ENCODE measurements at places on chromosomes 2 and 18.

DNA sequence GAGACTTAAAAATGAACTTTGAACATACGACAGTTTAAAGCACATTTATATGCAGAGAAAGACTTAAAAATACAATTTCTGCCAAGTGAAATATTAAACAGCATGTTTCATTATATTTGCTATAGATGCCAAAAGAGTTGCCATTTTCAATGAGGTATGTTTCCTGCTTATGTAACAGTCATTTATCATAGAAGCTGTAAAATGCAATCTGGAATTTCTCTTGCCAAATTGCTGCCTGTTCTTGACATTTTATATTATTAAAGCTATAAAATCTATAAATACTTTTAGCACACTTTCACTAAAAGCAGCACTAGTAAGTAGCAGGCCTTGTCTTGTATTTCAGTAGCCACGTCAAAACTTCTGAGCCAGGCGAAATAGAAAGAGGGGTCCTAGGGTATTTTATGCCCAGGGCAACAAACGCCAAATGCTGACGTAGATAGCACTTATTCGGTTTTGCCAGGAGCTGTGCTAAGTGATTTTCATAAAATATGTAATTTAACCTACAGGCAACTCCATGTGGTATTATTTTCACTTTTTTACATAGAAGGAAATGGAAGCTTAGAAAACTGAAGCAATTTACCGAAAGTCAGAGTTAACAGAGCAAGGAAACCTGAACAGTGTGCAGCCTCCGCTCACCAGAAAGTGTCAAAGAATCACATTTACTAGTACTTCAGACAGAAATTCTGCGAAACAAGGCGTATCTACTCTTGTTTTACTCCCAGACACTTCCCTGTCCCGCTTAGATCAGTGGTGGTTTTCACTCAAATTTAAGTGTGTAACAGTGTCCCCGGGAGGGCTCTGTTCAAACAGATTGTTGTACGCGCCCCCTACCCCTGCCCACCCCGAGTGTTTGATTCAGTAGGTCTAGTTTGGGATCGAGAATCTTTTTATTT, 1.2 kb upstream of the CYP20A1 start:
- DNase-seq, result no peak

GRCh38 chr2:238101891-238102841, 2.0 kb downstream of the ESPNL start:
- no peak for DNase-seq

DNA sequence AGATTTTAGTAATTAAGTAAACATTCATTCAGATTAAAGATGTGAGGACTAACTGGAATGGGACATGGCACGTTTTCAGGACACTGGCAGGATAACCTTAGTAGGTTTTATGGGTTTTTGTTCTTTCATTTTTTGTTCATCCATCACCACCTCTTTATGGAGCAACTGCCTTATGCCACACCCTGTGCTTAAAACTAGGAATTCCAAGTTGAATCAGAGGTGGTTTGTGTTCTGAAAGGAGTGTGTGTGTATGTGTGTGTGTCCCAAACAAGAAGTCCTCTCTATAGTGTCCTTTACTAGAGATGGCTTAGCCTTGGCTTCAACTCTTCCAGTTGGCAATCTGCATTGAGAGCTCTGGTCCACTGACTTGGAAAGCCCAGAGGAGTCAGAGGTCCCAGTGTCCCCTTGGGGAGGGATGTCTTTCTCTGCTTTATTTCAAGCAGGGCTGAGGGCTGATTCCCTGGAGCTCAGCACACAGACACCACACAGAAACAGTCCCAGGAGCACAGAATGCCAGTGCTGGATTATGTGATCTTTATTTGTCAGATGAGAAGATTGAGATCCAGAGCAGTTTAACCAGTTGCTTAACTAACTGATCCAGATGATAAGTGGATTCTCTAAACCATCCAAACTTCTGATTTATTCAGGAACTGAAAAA, 25.2 kb downstream of the RHOB start:
- no peak for DNase-seq

DNA sequence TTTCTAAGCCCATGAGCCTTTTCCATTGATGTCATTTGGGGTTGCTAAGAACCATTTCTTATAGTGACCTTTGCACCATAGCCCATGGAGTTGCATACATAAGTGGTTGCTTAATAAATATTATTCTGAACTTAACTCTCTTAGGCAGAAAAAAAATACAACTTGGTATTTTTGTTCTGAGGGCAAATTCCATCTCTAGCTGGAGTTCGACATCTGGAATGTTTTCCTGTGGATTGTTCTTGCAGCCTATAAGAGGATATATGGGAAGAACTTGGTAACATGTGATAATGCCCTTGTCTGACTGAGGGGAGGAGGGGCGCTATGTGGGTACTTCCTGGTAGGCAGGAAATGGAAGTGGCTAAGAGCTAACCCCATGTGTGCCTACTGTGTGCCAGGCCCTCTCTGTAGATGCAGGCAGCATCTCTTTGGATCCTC, 20.7 kb downstream of the IGFBP2 start:
- DNase-seq, result no peak

DNA sequence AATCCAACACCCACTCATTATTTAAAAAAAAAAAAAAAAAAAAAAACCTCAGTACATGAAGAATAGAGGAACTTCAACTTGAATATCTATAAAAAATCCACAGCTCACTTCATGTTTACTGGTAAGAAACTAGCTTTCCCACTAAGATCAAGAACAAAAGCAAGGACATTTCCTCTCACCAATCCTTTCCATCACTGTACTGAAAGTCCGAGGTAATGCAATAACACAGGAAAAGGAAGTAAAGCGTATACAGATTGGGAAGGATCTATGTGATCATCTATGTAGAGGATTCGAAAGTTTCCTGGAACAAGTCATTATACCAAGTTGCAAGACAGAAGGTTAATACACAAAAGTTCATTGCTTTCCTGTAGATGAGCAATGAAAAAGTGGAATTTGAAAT, 63.2 kb downstream of the ROCK2 start:
- DNase-seq, result no peak

DNA sequence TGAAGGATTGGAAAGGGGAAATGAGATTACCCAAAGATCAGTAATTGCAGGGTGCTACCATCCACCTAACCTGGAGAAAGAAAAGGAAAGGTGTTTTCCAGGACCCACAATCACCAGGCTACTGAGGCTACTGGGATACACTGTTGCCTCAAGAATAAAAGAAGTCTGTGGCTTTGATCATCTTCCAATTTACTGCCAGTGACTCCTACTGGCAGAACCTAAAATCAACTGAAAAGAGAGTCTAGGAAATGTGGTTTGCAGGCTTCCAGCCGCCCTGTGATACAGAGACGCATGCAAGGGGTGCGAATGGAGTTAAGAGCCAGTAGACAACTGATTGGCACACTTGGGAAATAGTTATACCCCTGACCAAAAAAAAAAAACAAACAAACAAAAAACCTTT, 16.6 kb upstream of the TTL start:
- no peak for DNase-seq

DNA sequence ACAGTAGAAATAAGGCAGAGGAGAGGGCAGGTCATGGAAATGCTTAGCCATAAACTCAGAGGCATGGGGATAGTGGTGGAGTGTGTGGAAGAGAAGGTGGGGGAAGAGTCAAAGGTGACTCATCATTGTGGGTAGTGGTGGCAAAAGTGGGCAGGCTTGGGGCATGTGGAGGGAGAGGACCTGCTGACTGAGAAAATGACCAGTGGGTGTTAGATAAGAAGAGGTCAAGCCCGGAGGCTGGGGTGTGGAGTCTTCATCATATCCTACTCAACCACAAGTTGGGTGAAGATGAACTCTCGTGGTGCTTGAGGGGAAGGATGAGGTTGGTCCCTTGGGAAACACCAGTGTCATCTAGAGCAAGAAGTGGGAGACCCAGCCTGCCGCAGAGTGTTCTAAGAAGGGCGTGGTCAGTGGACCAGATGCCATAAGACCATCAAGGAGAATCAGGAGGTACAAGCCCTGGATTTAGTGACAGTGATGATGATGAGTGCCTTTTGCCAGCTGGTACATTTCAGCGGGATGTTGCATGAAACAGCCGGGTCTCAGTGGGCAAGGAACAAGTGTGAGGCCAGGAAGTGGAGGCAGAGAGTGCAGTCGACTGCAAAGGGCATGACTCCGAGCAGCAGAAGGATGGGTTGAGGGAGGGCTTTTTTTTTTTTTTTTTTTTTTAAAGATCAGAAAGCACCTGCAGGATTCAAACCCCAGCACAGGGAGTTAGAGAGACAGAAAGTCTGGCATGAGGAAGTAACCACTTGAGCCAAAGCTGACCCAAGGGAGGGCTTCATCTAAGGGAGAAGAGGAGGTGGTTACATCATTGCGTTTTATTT, 122.6 kb upstream of the SPRED2 start:
- DNase-seq, result no peak

GRCh38 chr18:47888156-47888555, 42.3 kb downstream of the SMAD2 start:
- DNase-seq, result no peak

GRCh38 chr2:168145426-168146310, 101.7 kb downstream of the STK39 start:
- DNase-seq, result no peak

DNA sequence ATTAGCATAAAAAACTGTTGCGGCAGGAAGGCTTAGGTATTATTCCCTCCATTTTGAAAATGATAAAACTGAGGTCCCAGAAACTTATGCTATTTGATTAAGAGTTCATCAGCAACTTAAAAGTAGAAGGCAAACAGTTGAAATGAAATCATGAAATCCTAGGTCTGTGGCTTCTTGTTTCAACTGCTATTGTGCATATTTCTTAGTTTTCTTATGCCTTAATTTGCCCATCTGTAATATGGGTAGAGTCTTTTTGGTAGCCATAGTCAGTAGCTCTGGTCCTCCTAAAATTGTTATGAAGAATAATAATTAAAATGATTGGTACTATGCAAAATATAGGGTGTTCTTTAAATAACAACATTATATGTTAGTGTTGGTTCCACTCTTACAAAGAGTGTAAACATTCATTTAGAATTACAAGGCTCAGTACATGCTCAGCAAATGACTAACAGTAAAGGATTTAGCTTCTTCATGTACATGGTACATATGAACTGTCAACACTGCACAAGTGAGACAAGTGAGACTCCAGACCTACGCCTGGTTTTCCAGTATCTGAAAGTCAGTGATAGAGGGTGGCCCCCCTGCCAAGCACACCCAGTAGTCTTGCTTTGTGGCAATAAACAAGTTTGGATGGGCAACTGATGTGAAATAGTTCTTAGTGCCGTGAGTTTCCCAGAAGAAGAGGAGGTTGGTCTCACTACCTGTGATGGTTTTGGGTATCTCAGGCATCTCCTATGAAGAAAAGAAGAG, 9.6 kb downstream of the IL1A start:
- DNase-seq, result no peak

- DNase-seq, result no peak
Observed at GRCh38 chr2:117958186-117958585, 55.7 kb downstream of the CCDC93 start.

DNA sequence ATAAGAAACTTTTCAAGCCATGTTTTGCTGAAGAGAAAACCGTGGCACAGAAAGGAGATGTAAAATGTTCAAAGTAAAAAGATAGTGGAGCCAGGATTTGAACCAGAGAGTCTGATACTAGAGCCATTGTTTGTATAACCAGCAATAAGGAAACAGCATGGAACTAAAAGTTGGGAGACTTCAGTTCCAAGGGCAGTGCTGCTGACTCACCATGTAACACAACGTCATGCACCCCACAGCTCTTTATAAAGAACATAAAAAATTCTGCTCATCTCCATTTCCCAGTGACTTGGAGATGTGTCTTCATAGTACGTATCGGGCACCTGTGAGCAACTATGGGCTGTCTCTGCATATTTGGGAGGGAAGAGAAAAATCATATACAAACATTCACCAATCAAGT, 353.0 kb upstream of the PIK3C3 start:
- no peak for DNase-seq

DNA sequence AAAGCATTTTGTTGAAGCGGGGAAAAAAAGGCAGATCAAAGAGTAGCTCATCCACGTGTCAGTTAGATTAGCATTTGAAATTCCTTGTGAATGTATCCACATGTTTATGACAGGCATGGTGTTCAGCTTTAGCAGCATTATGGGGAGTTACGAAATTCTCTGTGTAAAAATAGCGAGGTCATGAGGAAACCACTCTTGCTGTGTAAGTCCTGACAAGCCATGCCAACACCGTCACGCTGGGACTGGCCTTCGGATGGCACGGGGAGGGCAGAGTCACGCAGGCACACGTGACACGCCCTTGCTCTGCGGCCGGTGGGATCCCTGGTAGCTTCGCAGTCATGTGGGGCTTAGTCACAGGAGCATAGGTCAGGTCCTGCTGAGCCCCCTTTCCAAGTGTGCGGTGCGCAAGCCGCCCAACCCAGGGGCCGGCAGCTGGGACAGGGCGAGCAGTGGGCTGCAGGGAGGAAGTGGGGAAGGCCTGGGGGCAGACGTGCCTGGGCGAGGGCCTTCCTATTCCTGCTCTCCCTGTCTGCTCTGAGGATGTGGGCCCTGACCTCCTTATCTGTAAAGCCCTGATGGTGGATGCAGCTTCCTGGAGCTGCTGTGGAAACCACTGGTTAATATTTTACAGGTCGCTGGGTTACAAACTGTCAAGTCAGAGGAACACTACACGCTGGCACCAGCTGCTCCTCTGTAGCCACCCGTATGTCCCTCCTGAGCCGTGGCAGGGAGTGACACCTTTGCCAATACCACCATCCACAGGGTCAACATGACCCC, 18.0 kb downstream of the MBP start:
- DNase-seq, result no peak

GRCh38 chr2:178912416-178913048, 105.3 kb upstream of the TTN start:
- DNase-seq, result no peak

DNA sequence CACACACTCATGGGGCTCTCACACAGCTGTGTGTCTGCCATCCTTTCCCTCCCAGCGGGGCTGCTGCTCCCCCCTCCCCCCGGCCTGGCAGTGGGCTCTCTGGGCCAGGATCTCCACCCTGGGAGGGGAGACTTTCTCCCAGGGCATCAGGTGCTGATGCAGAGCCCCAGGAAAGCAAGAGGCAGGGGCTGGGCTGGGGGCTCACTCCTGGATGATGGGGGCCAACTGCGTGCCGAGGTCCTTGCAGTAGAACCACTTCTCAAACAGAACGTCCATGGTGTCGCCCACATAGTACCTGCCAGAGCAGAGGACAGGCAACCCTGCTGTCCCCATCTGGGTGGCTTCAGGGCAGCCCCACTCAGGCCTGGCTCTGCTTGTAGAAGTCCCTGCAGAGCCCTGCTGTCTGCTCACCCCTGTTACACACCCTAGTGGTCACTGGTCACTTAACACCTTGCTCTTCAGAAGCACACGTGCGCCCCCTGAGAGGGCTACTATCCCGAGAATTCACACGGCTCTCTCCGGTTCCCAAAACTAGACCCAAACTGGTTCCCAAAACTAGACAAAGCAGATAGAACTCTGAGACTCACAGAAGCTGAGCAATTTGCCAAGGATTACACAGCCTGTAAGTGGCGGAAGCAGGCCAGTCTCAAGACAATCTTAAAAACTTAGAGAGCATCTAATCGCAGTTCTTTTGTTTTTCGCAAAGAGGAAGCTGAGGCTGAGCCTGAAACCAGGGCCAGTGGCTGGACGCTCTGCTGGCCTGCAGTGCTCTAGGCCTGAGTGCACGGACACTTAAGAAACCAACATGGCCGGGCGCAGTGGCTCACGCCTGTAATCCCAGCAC, 6.6 kb upstream of the OXER1 start:
- DNase-seq, result no peak
